Activated CD8-positive, alpha-beta memory T cell treated with anti-CD3 and anti-CD28 coated beads, Interleukin-2, amount 50 U/mL, for 4 hours (primary cell): ENCODE measurements at places on chromosomes 2 and 18.
A peak's percentile ranks its signal among the peaks of the same experiment; 100 is the strongest.

- DNase-seq, result no peak
Observed at GRCh38 chr2:58484221-58484620, 243.1 kb upstream of the FANCL start.

DNA sequence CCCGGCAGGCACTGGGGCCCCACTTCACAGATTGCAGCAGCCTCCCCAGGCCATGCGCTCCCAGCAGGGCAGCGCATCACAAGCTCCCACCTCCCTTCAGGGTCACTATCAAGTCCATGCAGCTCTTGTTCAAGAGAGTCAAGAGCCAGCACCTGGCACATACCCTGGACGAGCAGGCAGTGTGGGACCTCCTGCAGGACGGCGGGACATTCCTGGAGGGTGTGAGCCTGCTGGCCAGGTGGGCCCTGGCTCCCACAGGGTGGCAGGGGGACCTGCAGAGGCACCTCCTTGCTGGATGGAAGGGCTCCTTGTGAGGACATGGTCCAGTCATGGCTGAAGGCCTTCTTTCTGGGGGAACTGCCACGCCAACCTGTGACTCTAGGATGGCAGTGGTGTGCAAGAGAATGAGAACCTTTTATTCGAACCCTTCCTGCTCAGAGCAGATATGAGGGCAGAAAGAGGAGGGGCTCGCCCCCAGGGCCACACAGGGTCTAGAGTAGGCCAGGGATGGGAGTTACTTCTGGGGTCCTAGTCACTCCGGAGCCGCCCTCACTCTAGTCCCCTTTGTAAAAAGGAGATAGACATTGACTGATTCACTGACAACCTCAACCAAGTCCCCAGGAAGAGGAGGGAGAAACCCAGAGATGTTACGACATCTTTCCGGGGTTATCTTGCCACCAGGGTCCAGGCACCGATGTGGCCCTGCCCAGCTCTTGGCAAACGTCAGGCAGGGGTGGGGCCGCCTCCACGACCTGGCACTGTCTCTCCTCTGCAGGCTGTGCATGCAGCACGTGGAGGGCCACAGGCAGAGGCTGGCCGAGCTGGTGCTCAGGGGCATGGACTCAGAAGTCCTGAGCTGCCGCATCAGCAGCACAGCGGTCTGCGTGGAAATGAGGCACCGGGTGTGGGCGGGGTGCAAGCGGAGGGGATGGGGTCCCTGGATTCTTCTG lies 31.3 kb downstream of the HJURP start:
- no peak for DNase-seq

GRCh38 chr2:191635333-191636234 lies 42.4 kb upstream of the NABP1 start:
- no peak for DNase-seq

GRCh38 chr2:182050333-182051135 lies 64.9 kb downstream of the PPP1R1C start:
- no peak for DNase-seq

GRCh38 chr2:195686564-195686963 lies 29.5 kb downstream of the SLC39A10 start:
- DNase-seq, result no peak

DNA sequence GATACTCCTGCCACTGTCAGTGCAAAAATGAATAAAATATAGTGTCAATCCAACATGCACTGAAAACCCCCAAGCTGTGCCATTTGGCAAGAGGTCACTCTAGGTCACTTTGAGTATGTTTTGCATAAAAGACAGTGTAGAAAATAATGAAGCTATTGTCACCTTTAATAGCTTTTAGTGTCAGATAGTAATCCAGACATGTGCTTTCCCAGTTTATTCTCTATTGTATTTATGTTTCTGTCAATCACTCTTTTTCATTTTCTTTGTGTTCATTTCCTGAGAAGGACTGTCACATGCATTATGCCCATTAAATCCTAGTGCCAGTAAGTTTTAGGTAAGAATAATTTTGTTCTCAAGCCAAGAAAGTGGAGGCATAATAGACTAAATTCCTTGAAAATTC lies 1073.9 kb upstream of the CDH2 start:
- DNase-seq, result no peak

GRCh38 chr2:30371772-30372373 lies 75.2 kb upstream of the LCLAT1 start:
- no peak for DNase-seq

DNA sequence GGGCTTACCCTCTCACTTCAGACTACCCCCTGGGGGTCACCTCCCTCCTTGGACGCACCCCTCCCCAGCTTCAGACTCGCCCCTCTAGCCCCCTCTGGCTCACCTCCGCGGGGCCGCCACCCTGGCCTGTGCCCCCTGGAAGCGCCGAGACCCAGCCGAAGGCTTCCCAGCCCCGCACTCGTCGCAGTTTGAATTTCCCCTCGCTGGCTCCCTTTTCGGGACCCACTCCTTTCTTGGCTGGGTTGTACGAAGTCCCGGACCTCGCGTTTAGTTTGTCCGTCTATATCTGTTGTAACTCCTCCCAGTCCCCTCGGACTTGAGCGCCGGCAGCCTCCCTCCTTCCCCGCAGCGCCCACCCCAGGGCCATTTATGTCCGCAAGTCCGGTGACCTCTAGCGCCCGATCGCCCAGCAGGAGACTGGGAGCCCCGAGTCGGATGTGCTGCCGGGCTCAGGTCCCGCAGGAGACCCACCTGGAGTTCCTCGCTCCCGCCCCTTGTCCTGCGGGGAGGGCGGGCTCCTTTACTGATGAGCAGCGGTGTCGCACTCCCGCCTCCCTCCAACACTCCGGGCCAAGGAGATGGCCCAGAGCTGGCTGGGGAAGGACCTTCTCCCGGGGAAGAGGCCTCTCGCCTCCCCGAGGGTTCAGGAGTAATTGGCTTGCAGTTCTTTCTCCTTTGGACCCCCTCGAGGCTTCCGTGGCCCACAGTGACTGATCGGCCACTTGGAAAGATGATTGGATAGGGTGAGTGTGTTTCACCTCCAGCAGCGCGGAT lies 692 bp upstream of the RAX start:
- DNase-seq, result no peak

DNA sequence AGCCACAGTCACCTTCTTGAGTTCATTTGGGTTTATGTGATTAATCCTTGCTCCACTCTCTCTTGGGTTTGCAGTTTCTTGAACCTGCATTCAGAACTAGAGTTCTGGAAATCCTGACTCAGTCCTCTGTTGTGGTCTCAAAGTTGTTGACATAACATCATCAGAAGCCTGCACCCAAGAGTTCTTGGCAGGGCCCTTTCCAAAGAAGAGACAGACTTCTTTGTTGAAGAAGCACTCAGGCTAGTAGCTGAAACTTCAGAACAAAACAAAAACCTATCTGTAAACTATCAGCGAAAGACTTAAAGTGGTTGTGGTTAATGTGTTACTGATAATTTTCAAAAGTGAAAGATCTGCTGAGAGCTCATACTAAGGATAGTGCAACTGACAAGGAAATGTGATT lies 120.8 kb downstream of the FAM168B start:
- no peak for DNase-seq

- DNase-seq, result no peak
Observed at GRCh38 chr2:84896567-84896966, 8.9 kb upstream of the TMSB10 start.

GRCh38 chr18:62767321-62767720 lies 52.0 kb downstream of the PHLPP1 start:
- DNase-seq, result no peak

- no peak for DNase-seq
Observed at GRCh38 chr2:186695081-186695756, 1.4 kb downstream of the FAM171B start.

DNA sequence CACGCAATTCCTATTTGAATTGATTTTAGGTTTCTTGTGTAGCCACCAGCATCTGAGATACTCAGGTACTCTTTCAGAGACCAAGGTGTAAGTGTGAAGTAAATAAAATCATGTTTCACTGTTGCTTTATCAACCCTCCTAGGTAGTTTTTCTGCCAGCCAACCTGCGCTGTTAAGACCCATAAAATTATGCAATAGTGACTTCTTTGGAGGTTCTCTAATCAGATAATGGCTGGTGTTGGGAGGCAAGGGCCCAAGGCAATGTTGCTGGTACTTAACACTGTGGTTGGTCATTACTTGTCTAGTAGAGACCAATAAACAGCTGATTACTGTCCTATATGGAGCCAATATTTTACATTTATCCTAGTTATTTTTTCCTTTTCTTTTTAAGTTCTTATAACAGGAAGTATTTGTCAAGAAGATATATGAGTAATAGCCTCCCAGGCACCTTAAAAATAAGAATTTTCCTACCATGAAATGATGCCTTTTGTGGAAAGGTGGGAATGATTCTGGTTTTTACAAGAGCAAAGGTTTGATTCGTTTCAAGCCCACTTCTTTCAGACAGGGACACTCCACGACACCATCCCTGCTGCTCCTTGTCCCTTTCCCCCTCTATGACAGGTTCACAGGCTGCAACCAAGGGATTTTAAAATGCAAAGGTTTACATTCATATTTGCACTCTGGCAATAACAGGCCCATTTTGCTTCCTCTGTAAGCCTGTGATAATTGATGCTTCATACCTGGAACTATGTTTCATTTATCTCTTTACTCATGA lies 259.3 kb downstream of the MEIS1 start:
- no peak for DNase-seq

GRCh38 chr18:73679941-73680712 lies 467.5 kb downstream of the FBXO15 start:
- DNase-seq, result no peak

DNA sequence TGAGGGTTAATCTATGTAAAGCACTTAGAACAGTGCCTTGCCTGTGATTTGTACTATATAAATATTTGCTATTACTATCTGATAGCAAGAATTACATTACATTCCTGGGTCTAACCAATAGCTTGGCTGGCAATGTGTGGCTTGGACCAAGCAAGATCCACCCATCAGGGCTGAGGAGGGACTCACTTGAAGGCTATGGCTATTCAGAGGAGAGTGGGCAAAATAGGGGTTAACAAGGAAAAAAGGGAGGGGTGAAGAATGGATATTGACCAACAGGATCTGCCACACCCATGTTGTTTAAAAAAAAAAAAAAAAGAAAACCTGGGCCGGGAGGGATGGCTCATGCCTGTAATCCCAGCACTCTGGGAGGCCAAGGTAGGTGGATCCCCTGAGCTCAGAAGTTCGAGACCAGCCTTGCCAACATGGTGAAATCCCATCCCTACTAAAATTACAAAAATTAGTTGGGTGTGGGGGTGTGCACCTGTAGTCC lies 20.0 kb upstream of the TMBIM1 start:
- no peak for DNase-seq

DNA sequence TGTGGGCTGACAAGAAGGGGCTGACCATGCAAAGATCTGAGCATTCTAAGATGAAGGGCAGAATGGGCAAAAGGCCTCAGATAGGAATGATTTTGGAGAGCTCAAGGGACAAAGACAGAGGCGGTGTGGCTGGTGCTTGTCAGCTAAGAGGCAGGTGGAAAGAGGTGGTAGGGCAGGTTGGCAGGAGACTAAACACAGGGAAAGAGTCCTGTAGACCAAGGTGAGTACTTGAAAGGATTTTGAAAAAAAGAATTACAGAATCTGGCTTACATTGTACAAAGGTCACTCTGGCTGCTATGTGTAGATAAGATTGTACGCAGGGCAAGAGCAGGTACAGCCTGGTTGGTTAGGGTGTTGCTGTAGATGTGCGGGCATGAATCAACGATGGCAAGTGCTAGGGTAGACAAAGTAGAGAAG lies 50.6 kb downstream of the STK39 start:
- no peak for DNase-seq

DNA sequence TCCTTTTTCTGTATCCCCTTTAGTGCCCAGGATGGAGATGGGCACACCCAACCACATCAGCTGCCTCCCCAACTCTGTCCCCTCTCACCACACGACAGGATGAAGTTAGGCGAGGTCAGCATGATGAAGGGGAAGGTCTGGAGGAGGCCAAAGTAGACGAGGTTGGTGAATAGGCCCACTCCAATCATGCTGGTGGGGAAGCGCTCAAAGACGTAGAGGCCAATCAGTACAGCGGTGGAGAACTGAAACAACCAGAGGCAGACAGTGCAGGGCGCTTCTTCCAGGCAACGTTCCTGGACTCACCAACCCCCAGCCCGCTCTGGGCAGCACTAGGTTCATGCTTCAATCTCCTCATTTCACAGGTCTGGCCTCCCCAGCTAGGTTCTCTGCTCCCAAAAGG lies 2.9 kb downstream of the TEX261 start:
- DNase-seq, result no peak

DNA sequence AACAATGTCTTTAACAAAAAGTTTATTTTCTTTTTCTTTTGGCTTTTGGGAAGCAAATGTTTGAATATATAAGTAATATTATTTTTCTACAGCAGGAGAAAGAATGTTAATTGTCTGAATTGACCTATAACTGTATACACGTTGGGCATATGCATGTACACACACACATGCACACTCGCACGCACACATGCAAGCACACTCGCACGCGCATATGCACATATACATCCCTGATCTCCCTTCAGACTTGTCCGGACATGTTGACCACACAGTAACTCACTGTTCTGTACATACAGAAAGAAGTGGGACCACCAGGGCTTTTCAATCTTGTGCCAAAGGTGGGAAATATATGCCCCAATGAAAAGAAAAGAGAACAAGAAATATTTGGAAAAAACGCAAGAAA lies 245.1 kb upstream of the APCDD1 start:
- DNase-seq, result no peak

DNA sequence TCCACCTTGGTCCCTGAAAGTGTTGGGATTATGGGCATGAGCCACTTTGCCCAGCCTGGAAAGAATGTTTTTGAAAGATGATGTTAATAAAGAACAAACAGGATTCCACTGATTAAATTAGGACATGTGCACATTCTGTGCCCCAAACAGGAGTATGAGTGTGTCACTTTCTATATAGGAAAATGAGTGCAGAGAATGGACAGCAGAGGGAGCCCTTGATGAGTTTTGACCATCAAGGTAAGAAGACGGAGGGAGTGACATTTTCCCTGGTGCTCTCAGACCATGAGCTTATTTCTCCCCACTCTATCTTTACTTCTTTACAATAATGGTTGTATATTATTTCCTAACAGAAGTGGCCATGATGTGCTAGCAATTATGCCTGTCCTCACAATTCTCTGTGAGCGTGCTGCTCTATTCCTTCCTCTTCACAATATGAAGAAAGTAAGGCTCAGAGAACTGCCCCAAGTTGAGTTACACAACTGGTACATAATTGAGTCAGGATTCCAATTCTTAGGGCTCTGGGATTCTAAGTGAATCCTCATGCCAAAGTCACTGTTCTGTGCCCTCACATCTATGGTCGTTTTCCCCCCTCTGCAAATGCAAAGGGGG lies 20.6 kb downstream of the RPL37A start:
- peak; percentile 39 for DNase-seq
